Lower lobe of right lung (tissue), 2 donors: ENCODE measurements at places on chromosomes 2 and 18. TPM values are rescaled to one million over a fixed set of nuclear protein-coding genes. Genes with fewer than 3 reads are reported as not detected.

DNA sequence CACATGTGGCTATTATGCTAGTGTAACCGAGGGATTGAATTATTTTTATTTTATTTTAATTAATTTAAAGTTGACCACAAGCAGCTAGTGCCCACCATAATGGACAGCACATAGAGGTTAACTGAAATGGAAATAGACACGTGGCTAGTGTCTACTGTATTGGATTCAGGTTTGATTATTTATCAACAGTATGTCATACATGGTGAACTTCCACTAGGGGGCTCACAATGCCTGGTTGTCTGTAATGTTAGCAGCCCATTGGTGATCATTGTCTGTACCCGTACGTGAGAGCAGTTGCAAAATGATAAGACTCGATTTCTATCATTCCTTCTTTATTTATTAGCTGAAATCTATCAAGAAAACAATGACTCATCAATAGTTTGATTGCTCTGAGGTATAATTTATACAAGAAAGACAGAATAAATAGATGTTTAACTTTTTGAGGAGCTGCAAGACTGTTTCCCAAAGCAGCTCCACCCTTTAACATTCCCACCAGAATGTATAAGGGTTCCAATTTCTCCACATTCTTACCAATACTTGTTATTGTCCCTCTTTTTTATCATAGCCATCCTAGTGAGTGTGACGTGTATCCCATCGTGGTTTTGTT, 76.5 kb downstream of the CYBRD1 start:
- no peak for DNase-seq

GRCh38 chr2:101082998-101083397, 68.2 kb downstream of the TBC1D8 start:
- no peak for DNase-seq

Gene MEP1B
- total RNA-seq, result not detected

- DNase-seq, result peak; percentile 61
Observed at GRCh38 chr2:128473175-128474035, 154.7 kb upstream of the HS6ST1 start.

Gene IL1RN
- total RNA-seq, result 20.1 TPM

Gene IL36A
- not detected for total RNA-seq

DNA sequence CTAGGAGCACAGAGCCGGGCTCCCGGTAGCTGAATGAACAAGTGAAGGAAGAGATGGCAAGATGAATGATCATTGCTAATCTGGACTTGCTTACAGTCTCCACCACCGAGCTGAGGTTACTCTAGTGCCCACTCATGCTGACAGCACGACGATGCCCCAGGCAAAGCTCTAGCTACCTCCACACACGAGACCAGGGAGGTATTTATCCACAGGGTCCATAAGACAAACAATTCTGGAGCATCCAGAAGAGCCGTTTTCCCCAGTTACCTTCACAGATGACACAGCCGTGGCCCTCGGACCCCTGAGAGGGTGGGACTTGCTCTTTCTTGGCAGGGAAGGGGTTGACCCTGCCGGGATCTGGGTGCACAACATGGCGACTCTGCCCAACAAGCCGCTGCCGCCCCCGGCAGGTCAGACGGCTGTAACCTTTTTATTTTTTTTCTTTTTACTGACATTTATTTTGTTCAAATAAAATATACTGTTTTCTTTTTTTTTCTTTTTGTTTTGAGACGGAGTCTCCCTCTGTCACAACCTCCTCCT, 120.3 kb downstream of the PXDN start:
- no peak for DNase-seq

DNA sequence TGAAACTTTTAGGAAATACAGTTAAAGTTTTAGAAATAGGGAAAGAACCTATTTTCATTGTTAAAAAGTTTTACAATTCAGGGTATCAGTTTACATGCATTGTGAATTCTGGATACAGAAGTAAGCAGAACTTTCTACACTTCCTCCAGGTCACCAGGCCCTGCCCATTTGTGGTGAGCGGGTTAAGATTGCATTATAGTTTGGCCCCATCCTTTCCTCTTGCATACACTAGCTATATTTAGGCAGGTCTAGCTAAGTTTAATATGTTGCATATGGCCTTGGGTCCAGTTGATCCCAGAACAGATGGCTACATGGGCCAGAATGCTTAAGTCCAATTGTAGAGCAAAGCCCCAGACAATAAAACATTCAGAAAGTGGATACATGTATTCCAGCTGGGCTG, 4.8 kb downstream of the VWA3B start:
- DNase-seq, result no peak

Gene TM4SF20
- total RNA-seq, result not detected
